NCI-H1694 (cell line): ENCODE measurements at places on chromosomes 7 and 10.
A peak's percentile ranks its signal among the peaks of the same experiment; 100 is the strongest.

DNA sequence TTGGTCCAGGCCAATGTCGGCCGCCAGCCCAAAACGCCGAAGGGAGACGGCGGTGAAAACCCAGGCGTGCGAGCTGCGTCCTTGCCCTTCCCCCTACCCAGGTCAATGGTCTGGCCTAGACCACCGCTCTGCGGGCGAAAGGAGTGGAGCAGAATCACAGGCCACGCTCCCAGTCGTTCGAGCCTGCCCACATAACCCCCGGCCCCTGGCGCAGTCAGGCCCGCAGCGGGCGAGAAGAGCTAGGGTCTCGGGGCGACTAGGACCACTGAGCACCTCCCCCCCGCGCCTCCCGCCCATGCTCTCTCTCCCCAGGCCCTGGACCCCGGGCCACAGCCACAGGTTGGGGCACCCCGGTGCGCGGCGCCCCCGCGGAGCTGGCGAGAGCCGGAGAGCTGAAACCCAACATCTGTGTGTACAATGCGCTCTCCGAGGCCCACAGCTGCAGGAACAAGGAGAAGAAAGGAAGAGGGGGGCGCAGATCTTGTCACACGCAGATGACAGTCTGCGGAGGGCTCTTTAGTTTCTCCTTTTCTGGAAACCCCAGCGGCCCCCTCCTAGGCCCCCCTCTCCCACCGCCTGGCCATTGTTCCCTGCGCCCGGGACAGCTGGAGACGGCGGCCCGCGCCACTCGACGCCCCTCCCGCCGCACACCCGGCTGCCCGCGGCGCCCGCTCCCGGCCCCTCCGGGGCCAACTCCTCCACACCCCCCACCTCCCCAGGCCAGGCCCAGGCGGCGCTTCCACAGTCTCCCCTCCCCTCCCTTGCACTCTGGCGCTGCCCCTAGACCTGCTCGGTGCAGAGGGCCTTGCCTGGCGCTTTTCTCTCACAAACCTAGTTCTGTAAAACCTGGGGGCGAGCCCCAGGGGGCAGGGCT, 355.0 kb downstream of the DNAJB6 start:
- no peak for DNase-seq

DNA sequence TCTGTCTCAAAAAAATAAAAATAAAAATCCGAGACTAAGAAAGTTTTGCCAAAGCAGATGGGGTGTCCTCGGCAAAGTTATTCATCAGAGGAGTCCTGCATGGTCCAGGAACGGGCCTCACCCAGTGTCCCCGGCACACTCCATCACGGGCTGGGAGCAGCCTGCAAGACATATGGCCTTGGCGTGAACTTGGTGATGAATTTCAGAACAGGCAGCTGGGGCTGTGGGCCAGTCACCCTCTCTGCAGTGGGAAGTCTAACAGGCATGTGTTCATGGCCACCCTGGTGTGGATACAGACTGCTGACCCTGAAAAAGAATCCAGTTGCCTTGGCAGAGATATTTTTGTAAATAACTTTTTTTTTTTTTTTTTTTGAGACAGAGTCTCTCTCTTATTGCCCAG, 34.7 kb downstream of the NPTX2 start:
- no peak for DNase-seq

- no peak for DNase-seq
These were observed 200.9 kb downstream of the CDC14C start for GRCh38 chr7:49125246-49125645.

GRCh38 chr7:151150388-151150787, 17.1 kb downstream of the GBX1 start:
- DNase-seq = no peak

DNA sequence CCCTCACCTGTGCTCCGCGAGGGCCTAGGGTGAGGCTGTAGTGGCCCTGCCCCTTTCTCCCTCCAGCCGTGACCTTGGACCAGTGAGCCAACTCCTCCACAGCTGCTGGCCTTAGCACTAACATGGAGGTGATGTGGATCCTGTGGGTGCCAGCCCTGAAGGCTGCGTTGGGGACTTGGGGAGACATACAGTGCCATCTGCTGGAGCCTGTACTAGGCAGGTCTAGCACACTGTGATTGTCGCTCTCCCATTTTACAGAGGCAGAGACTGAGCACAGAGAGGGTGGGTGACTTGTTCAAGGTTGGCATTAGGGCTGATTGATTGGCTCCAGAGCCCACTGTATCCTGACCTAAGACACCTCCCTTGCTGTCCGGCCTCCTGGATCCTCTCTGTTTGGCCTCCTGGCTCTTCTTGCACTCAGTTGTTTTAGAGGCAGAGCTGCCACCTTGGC, 37.6 kb downstream of the PRF1 start:
- no peak for DNase-seq

- no peak for DNase-seq
These were observed 1.8 kb downstream of the LRCH4 start for GRCh38 chr7:100584054-100584682.

DNA sequence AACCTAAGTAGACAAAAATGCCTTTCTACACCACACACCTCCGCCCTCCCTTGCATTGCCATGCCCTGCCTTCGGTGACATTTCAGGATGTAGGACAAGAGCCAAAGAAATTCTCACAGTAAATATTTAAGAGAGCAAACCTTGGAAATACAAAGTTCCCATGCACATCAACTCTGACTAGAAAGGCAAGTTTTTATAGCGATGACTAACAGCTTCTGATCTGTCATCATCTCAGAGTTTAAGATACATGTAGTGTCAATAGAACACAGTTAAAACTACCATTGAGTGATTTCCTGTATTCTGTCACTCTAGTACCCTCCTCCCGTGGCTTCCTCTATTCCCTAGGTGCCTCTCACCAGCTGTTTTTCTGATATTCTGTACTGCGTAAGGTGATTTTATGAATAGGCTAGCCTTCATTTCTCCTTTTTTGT, 20.7 kb downstream of the SLC16A9 start:
- no peak for DNase-seq

GRCh38 chr7:103065667-103066066, 8.9 kb downstream of the FBXL13 start:
- DNase-seq = peak; percentile 44

GRCh38 chr10:104255311-104255981, 754 bp downstream of the GSTO1 start:
- DNase-seq = no peak

- no peak for DNase-seq
These were observed 22.6 kb upstream of the ABLIM1 start for GRCh38 chr10:114680543-114681117.

GRCh38 chr7:22208799-22209198, 148.2 kb downstream of the RAPGEF5 start:
- no peak for DNase-seq

GRCh38 chr10:43054593-43054992, 22.3 kb upstream of the RET start:
- DNase-seq = no peak

DNA sequence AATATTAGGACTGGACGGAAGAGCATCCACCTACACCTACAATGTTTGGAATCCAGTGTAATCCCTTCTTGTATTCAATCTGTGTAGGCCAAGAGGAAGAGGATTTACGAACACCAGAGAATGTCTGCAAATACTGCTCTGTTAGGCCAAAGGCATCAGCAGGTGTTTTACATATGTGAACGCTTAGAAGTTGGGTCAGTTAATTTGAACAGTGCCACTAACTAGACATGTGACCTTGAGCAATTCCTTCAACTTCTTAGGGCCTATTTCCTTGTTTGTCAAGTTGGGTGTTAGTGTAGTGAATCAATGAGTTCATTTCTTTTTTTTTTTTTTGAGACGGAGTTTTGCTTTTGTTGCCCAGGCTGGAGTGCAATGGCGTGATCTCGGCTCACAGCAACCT, 35.4 kb downstream of the MYPN start:
- DNase-seq = no peak

DNA sequence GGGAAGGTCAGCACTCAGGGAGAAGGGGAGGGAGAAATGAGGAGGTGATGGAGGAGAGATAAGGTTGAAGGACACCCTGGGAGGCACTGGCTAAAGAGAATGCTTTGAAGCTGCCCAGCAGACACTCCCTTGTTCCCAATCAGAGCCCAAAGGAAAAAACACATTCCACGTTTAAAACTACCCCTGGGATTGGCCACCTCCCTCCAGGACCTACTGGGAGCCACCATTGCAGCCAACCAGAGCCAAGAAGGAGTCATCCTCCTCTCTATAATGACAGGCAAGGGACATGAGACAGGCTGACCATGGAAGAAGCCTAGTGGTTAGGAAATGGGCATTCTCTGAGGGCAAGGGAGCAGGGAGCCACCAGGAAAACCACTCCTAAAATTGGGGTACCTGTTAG, 43.8 kb downstream of the MYO1G start:
- no peak for DNase-seq

- DNase-seq = no peak
These were observed 15.4 kb upstream of the FKBP9 start for GRCh38 chr7:32941681-32942414.

DNA sequence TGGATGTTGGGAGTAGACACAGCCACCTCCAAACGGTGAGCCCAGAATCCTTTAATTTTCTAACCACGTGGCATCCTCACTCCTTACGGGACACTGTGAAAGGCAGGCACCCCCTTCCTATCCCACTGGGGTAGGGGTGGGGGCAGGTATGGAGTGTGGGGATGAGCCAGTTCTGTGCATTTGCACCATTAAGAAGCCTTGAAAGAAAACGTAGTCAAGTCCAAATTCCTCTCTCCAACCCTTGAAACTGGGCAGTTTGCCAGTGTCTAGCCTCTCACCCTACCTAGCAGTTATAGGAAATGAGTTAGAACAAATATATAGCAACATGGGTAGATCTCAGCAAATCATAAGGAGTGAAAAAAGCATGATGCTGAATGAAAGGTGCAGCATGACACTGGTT, 92.4 kb upstream of the LEP start:
- no peak for DNase-seq

GRCh38 chr7:23912065-23912464, 202.0 kb downstream of the STK31 start:
- no peak for DNase-seq

DNA sequence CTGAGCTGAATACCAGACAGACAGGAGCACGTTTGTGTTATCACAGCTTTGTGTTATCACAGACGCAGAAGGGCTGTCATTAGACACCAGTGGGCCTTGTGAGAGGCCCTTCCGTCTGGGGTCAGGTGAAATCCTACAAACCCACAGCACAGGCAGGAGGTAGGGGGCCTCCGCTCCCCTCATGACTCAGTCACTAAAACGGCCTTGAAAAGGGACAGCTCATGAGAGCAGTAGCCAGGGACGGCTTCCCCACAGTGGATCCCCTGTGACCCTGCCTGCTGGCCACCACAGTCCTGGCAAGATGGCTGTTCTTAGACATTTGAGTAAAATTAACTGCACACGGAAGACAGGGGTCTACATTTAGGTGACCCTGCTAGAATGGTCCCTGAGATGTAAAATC, 215.8 kb upstream of the PPP2R2D start:
- DNase-seq = no peak

GRCh38 chr7:83148776-83149175, 13.9 kb downstream of the PCLO start:
- DNase-seq = no peak

DNA sequence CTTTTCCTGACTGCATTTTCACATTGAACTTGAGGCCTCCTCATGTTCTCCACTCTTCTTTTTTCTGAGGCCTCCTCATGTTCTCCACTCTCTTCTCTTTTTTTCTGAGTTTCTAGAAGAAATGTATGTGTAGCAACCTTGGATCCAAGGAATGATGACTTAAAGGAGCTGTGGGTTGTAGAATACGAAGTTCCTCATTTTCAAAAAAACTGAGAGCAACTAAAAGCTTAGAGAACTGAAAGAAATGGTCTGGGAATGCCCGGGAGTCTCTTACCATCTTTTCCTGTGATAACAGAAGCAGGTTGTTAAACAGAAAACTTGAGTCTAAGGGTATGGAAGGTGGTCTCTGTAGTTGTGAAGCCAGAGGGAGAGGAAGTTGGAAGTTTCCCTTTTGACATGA, 32.8 kb downstream of the MRPS33 start:
- no peak for DNase-seq

DNA sequence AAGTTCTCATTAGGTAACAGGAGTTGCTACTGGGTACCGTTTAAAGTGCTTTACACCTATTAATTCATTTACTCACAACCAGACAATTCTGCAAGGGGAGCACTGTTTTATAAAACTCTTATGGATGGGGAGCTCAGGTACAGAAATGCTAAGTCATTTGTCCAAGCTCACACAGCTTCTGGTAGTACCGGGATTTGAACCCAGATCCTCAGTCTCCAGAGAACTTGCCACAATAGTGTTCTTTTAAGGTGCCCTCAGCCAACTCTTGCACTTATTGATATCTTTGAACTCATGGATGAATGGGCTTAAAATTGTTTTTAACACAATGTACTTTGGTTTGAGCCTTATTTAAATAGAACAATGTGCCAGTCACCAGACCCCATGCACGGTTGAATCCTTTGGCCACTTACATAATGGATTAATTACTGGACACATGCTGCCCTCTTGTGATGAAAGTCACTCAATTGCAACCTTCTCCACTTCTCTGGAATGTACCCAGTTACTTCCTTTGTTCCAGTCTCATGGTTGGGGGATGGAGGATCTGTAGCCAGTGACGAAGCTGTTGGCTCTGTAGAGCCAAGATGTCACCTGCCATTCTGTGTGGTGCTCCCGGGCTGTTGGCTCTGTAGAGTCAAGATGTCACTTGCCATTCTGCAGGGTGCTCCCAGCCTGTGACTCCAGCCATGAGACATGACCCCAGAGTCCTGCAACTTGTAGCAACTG, 65.6 kb downstream of the NOD1 start:
- DNase-seq = peak; percentile 20

DNA sequence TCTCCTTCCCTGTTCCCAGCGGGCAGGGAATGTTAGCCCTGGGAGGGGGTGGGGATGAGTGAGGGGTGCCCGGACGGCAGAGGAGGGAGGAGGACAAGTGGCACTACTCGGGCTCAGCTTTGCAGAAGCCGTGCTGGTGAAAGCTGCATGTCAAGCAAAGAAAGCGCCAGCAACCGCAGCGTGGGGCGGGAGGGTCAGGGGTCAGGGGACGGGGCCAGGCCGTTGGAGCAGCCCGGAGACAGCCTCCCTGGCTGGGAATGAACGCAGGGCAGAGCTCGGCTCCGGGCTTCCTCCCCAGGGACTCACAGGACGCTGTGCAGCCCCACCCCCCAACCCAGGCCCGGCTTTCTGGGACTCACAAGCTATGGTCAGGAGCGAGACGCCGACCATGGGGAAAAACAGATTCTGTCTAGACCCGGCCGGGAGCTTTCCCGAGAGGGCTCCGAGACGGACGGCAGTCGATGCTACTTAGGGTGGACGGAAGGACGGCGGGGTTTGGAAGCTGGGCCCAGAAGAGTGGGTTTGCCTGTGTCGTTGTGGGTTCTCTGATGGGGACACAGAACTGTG, 113.4 kb downstream of the VIPR2 start:
- DNase-seq = no peak

DNA sequence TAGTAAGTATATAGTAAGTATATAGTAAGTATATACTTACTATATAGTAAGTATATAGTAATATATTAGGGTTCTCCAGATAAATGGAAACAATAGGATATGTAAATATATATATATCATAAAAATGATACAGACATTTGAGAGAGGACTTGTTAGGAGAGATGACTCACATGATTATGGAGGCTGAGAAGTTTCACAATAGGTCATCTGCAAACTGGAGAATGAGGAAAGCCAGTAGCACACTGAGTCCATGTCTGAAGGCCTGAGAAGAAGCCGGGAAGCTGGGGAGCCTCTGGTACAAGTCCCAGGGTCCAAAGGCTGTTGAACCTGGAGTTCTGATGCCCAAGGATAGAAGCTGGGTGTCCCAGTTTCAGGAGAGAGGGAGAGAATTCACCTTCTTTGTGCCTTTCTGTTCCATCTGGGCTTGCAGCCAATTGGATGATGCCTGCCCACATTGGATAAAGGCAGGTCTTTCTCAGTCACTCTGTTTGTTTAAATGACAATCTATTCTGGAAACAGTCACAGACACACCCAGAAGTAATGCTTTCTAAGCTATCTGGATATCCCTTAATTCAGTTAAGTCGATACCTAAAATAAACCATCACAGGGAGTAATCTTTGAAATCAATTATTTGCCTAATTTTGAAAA, 205.5 kb upstream of the CDC14C start:
- DNase-seq = no peak
